CD4-positive, alpha-beta T cell treated with Interleukin-17A for 1 hour (primary cell): ENCODE measurements at places on chromosomes 3 and 15.

- no peak for DNase-seq
These were observed 20.9 kb downstream of the SPPL2A start for GRCh38 chr15:50744601-50745000.

GRCh38 chr15:77577366-77577950 lies 55.3 kb downstream of the LINGO1 start:
- DNase-seq, result no peak

GRCh38 chr3:184688251-184688881 lies 23.5 kb downstream of the MAGEF1 start:
- no peak for DNase-seq

DNA sequence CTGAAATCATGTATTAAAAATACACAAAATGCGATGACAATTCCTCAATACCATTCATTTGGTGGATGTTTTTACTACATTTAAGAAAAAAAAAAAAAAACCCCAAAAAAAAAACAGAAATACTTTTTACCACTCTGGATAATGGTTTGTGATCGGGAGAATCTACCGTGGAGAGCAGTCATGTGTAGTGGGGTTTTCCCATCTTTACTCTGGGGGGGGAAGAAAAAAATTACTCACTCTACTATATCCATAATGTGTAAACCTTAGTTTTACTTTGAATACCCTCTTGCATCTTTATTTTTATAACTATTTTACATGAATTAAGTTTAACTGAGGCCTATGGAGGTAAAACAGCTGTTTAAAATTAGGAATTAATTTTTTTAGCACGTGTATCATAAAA lies 83.3 kb downstream of the ANKRD28 start:
- no peak for DNase-seq

- no peak for DNase-seq
These were observed 390.2 kb upstream of the SGO1 start for GRCh38 chr3:20576228-20576627.

GRCh38 chr15:32736701-32737061 lies 18.9 kb downstream of the GREM1 start:
- no peak for DNase-seq

DNA sequence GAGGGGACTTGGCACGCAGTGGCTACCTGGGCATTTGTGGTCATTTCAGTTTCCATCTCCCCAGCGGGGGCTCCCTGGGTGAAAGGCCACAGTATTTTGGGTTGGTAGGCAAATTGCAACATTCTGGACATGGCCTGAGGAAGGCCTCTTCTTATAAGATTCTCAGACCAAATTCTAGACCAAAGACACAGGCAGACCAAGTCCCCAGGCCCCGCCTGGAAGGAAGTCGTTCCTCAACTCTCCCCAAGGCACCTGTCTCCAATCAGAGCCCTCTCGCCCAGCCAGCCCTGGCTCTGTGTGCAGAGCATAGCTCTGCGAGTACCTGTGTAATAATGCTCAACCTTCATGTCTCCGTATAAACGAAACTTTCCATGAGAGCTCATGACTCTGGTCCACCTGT lies 53.1 kb downstream of the GRIP2 start:
- no peak for DNase-seq

DNA sequence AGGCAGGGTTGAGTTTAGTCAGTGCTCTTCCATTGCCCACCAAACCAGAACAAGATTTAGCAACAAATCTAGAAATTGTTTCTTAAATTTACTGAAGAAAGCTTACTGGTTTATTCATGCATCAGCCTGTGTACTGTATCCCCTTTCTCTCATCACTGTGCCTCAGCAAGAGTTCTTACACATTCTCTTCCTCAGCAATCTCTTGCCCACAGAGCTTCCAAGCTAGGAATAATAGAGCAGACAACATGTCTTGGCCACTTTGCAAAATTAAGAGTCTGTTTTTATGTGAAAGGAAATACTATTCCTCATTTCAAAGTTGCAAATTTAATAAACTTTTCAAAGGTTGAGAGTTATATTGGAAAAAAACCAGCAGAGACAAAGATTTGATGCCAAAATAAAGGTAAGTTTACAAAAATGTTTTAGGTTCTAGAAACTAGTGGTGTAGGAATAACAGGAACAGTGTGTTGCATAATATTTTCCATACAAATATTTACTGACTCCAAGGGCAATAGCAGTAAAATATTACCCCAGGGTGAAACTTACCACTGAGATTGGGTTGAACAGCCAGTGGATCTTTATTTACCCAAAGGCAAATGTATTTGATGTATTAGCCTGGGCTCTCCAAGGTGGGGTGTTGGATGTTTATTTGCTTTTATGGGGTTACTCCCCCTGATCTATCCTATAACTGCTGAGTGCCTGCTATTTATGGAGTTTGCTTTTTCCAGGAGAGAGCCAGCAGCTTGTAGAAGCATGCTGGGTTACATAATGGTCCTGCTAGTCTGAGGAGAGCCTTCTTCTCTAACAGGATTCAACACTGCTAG lies 276.7 kb downstream of the ADAMTSL3 start:
- DNase-seq, result no peak

DNA sequence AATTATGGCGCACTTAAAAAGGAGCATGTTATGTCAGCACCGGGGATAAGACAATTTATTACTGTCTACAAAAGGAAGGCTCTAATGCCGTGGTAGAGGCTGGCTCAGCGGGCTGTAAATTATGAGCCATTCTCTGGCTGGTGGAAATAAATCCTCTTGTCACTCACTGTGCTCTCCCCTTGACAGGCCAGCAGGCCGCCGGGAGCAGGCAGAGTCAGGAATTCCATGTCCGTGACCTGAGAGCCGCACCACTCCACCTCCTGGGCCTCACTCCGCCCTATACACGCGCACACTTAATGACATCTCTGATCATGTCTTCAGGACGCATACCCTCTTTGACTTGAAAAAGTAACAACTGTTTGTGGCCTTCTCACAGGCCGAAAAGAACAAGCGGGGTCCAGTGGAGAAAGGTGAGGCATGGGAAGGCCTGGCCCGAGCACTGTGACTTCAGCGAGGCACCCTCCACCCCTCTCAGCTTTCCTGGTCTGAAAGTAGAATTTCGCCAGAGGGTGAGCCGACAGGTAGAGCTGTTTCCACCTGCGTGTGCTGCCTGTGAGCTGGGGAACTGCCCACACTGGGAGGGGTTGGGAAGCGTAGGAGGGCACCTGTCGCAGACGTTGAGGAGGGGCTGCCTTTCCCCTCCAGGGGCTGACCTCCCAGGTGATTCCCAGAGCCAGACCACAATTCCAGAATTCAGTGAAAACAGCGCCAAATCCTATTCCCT lies 13.2 kb upstream of the PCSK6 start:
- no peak for DNase-seq

DNA sequence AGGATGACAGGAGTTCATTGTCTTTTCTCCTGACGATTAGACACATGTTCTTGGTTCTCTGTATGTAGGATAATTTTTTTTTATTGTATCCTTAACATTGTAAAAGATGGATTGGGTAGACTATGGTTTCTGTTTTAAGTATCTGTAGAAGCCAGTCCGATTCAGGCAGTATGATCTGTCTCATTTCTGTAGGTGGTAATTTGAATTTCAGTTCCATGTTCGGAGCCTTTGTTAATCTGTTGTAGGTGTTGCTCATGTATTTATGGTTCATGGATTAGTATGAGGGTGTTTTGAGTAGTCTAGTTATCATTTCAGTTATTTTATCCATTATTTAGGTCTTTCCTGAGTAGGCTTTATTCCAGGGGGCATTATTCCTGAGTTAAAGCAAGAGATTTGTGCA lies 32.4 kb upstream of the MME start:
- DNase-seq, result no peak

DNA sequence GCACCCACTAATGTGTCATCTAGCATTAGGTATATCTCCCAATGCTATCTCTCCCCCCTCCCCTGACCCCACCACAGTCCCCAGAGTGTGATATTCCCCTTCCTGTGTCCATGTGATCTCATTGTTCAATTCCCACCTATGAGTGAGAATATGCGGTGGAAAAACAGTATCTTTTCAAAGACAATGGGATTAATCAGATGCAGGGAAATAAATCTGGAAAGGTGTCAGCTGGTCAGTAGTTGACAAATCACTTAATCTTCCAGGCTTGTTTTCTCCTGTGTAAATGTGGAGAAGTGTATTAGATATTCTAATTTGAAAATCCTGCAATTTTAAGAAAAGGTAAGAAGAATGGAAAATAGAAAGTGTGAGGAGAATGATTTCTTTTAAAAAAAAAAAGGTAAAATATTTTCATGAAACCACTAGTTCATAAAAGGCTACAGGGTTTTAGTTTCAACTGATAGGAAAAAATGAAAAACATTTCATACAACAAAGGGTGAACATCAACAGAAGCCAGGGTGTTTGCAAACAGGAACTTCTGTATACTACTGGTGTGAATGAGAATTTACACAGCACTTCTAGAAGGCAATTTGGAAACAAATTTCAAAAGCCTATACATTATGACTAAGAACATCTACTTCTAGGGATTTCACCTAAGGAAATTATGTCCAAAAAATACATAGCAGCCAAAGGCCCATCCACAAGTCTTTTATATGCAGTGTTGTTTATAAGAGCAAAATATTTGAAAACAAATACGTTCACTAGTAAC lies 113.5 kb downstream of the CBLB start:
- peak; percentile 35 for DNase-seq
